ENCODE measurements at places on chromosomes 1 and 21.

- no peak for DNase-seq
Observed at GRCh38 chr1:36351227-36351977, 28.0 kb upstream of the EVA1B start.

DNA sequence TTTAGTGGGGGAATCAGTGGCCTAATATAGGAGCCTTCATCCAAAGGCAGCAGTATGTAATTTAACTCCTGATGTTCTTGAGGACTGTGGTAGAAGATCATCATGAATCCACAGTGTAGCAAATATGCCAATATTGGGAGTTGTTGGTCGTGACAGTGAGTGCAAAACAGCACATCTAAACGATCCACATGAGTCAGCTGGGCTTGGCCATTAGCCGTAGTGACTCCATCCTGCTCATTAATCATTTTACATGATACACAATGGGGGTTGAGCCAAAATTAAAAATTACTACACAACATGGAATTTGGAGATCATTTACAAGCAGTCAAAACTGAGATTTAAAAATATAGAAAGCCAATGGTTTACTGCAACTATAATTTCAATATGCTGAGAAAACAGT is 653.9 kb upstream of the CAMK1G start:
- no peak for DNase-seq

- no peak for DNase-seq
Observed at GRCh38 chr1:3597599-3597964, 13.7 kb downstream of the MEGF6 start.

GRCh38 chr1:211378844-211379243 is 52.2 kb downstream of the TRAF5 start:
- peak; percentile 15 for DNase-seq

GRCh38 chr21:21286170-21286798 is 288.1 kb downstream of the NCAM2 start:
- no peak for DNase-seq

GRCh38 chr1:208888376-208888775 is 644.2 kb upstream of the PLXNA2 start:
- DNase-seq = no peak

GRCh38 chr1:116312681-116313069 is 60.4 kb upstream of the ATP1A1 start:
- no peak for DNase-seq

DNA sequence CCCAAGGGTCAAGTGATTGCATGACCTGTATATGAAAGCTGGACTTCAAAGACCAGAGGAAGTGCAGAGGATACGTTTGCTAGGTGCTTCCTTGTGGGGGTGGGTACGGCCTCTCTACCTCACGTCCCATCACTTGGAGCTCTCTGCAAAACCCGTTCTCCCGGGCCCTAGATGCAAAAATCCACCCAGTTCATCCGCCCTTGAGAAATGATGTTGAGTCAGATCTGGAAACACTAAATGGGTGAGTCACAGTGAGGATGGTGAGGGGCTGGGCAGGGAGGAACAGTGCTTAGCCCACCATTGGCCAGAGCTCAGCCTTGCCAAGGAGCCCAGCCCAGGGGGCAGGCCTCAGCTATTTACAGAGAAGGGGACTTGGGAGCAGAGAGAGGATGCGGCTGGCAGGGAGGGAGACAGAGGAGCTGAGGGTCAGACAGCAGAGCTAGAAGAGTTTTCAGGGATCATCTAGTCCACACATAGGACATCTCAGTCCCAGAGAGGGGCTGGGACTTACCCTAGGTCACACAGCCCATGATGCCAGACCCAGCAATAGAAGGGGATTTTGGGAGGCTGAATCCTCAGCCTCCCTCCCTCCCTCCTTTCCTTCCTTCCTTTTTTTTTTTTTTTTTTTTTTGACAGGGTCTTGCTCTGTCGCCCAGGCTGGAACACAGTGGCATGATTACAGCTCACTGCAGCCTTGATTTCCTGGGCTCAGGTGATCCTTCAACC is 14.6 kb downstream of the ARHGEF10L start:
- DNase-seq = peak; percentile 62

GRCh38 chr1:179938752-179939151 is 15.9 kb upstream of the CEP350 start:
- peak; percentile 15 for DNase-seq

GRCh38 chr21:22842875-22843274 is 1844.7 kb downstream of the NCAM2 start:
- no peak for DNase-seq

- no peak for DNase-seq
Observed at GRCh38 chr1:52474807-52475206, 70.4 kb downstream of the PRPF38A start.

- no peak for DNase-seq
Observed at GRCh38 chr1:203600782-203601513, 25.7 kb upstream of the ATP2B4 start.

DNA sequence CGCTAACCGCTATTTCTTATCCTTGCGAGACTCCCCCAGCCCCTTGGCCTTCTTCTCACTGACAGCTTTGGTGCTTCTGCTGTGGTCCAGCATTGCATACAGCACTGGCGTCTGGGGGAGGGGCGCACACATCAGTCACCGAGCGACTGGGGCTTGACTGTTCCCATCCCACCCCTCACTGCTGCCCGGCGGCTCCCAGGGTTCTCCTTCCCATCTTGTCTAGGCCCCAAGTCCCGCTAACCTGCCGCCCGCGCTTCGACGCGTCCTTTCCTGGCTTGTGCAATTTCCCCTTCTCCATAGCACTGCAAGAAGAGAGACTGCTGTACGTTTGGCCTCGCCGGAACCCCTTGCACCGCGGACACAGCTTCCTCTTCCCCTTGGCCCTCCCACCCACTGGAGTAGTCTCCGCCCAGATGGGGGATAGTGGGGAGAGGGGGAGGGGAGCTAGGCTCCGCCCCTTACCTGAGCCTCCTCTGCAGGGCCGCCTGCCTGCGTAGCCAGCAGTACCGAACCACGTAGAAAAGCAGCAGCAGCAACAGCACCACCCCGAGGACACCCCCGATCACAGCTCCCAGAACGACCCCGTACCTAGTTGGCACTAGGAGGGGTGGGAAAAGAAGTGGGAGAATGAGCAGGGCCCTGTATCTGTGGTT is 3.8 kb downstream of the MPZ start:
- peak; percentile 71 for DNase-seq

- DNase-seq = no peak
Observed at GRCh38 chr1:3993619-3994375, 93.7 kb upstream of the C1orf174 start.

DNA sequence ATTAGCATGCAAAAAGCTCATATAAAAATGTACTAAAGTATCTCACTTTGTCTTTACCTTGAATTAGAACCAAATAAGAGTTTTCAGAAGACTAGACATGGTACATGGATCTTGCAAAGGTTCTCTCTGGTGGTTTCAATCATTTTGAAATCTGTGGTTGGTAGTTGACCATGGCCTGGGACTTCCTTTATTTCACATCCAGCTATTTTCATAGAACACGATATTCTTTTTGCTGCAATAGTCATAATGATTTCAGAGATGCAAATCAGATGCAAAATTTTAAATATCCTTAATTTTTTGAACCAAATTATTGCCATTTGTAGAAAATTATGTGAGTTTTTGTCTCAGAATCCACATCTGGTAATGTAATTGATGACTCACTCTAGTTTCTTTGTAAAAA is 375.1 kb upstream of the ZP4 start:
- DNase-seq = no peak

GRCh38 chr1:21182181-21182731 is 5.6 kb upstream of the EIF4G3 start:
- DNase-seq = no peak

DNA sequence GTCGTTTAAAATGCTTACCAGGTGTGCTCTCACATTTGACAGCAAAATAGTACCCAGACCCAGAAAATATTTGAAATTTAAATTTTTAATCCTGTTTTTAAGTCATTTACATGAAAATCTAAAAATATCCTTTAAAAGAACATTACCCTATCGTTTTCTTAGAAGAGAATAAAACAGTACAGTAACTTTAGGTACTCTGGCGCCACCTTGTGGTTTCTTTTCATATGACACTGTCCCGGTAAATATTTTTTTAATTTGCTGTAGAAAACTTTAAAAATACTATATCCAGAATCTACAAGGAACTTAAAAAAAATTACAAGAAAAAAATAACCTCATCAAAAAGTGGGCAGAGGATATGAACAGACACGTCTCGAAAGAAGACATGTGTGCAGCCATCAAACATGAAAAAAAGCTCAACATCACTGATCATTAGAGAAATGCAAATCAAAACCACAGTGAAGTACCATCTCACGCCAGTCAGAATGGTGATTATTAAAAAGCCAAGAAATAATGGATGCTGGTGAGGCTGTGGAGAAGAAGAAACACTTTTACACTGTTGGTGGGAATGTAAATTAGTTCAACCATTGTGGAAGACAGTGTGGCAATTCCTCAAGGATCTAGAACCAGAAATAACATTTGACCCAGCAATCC is 129.2 kb downstream of the RGS21 start:
- peak; percentile 62 for DNase-seq

DNA sequence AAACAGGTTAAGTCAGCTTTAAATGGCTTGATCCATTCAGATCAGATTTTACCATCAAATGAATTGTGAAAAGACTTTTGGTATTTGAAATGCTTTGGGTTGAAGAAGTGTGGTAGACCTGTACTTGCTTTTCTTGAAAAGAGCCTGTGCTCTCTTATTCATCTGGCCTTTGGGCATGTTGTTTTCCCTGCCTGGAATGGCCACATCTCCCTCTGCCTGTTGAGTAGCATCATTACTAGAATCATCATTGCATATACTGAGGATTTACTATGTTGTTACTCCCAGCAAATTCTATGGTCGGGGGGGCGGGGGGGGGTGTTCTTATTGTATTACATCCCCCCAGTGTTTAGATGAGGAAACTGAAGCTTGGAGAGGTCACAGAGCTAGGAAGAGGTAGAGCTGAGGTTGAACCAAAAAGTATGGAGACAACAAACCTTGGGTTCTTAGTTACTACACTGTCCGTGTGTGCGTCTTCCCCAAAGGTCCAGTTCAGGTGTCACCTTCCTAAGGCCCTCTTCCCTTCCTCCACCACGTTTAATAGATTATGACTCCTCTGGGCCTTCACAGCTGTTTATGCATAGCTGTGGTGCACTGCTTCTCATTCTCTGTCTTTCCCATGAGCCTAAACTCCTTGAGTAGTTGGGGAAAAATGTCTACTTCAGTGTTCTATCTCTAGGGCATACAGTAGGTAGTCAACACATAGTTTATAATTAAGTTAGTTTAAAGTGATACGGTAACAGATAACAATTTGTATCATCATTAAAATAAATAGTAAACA is 246.4 kb upstream of the HOOK1 start:
- no peak for DNase-seq

DNA sequence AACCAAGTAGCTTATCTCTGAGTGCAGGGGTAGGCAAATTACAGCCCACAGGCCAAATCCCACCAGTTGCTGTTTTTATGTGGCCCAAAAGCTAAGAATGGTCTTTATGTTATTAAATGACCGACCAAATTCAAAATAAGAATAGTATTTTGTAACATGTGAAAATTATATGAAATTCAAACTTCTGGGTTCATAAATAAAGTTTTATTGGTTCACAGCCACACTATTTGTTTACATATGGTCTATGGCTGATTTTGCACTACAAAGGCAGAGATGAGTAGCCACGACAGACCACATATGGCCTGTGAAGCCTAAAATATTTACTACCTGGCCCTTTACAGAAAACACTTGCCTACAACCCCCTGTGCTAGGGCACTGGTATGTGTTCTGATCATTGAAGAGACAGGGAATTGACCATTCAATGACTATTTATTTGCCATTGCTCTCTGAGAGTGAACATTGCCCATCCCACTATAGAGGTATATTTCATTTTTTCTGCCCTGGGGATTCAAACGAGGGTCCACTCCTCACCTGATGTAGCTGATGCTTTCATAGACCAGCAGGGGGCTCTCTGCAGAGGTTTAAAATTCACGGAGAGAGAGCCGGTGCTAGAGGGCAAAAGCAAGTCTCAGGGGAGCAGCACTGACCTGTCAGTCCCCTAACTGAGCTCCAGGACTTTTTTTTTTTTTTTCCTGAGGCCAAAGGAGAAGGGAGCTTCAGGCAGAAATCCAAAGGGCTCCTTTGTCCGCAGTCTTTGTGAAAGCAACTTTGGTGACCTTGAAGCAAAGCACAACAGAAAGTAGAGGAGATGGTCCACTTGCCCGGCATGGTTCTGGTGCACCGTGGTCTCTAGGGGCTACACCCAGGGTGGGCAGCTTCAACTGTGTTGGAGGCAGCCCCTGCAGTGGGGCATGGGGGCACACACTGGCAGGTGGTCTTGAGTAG is 7.3 kb upstream of the GNL2 start:
- DNase-seq = peak; percentile 75

DNA sequence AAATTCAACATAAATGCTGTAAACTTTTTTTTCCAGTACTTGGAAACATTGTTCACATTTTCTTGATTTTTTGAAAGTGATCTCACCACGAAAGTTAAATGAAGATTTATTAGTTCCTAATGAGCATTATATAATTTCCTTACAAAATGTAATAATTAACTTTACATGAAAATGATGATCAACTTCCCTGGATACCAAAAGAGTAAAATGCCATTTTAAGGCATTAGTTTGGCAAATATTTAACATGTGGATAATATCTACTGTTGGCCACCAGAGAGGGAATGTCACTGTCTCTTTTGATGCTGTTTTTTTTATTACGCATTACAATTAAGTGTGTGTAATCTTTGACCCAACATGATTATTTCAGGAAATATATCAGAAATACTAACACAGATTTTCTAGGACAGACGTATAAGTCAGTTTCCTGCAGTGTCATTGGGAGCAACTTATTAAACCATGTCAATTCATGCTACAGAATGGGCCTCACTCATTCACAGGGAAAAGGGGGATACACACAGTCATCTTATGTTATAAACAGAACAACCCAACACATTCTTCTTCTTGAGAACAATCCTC is 903.9 kb upstream of the ADGRL2 start:
- DNase-seq = no peak

DNA sequence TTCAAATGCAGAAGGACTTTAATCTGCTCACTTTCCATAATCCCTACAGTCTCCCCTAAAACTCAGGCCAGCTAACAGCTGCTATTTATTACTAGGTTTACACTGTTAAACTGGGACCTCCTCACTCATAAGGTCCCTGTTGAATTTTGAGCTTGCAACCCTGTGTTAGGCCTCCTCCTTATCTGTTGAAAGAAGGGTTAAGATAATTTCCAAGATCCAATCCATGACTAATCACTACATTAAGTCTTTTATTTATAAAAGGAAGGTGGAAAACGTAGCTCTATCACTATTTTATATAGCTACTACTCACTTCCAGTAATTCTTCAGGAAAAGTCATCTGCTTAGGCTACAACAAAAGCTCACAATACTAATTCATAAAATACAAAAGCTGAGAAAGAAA is 79.5 kb downstream of the EVI5 start:
- peak; percentile 48 for DNase-seq

GRCh38 chr1:8061210-8061609 is 35.1 kb upstream of the ERRFI1 start:
- no peak for DNase-seq

DNA sequence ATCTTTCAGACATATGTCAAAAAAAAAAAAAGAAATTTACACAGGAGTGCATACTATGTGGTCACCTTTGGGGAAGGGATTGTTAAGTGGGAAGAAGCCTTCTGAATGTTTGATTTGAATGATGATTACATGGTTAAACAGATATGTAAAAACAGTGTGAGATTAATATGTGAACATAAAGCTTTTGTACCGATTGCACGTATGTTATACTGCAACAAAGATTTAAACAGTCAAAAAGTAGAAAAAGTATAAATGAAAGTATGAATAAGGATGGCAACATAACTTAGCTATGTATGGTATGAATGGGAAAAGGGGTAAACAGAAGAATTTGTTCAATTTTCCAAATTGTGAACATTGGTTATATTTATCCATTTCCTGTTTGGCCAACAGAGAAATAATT is 10.0 kb upstream of the PLPP3 start:
- DNase-seq = no peak

GRCh38 chr1:226786550-226786949 is 47.5 kb upstream of the ITPKB start:
- no peak for DNase-seq

Measured in cardiac muscle cell (in vitro differentiated cells and primary cell).